ENCODE measurements at places on chromosomes 1 and 21.
A peak's percentile ranks its signal among the peaks of the same experiment; 100 is the strongest.

DNA sequence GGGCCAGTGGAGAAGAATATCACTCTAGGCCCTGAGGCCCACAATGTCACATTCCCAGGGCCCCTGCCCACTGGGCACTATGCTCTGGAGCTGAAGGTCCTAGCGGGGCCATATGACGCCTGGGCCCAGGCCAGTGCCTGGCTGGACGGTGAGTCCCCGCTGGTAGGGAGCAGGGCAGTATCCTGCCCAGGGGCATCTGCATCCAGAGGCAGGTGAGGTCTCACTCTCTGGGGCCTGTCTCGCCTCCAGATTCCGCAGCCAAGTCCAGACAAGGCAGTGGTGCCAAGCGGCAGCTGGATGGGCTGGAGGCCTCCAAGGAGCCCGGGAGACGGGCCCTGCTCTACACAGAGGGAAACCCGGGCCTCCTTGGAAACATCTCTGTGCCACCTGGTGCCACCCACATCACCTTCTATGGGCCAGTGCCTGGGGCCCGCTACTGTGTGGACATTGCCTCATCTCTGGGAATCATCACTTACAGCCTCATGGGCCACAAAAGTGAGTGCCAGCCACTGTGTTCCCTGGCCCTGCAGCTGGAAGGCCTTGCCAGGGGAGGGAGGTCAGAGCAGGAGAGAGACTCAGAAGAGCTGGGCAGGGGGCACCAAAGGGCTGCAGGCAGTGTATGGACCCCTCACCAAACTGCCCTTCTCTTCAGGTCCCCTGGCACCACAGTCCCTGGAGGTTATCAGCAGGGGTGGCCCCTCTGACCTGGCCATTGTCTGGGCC lies 11.1 kb upstream of the PTPN7 start:
- no peak for DNase-seq

DNA sequence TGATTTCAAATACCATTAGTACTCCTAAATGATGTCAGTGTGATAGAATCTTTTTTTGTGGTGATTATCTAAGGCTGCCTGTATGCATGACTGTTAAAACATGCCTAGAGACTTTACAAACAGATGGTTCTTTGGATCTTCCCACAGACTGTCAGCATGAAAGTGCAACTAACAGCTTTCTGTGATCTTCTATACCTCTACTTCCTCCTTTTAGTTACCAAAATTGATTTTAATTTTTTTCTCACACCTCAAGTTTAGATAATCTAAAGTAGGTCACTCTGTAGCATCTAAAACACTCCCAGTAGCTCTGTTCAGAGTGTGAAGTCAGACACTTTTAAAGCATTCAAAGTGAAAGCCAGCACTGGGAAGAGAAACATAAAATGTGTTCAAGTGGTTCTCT lies 534.5 kb downstream of the PTPRC start:
- peak; percentile 67 for DNase-seq

GRCh38 chr21:33261635-33262034 lies 4.5 kb upstream of the IL10RB start:
- DNase-seq: peak; percentile 91

DNA sequence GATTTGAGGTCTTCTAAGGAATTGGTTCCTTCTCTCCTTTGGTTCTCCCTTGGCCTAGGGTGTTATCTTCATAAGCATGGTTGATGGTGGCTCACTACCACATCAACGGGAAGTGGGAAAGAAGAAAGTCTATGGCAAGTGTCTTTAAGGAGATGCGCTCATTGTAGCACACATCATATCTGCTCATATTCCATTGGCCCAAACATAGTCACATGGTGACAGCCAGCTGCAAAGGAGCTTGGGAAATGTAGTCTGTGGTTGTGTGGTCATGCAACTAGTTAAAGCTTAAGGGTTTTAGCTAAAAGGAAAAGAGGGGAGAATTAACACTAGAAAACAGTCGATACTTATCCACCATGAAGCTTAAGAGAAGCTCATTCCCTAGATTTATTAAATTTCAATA lies 11.4 kb upstream of the MRPS6 start:
- no peak for DNase-seq

- no peak for DNase-seq
Measured at GRCh38 chr1:217627431-217627830, 3.5 kb downstream of the GPATCH2 start.

DNA sequence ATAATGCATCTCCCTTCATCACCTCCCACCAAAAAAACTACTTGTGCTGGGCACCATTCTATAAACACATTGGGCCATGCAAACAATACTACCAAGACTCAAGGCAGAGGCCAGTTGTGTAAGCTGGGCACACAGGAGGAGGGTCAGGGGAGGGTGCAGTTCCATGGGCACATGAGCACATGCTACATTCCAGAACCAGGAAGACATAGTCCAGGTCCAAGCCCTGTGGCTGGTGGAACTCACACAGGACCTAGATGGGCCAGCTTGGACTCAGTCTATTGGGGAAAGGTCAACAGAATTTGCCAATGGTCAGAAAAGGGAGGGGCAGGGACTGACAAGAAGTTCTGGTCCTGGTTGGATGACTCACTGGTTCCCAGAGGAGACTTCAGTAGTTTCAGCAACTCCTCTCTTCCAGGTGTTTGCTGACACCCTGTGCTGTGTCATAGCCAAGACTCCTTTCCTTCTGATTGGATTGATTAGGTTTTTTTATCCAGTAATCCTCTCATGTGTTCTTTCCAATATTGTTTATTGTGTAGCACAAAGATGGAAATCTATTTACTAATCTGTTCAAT lies 249.7 kb downstream of the C1orf94 start:
- DNase-seq: no peak

- DNase-seq: no peak
Measured at GRCh38 chr1:46478721-46479485, 10.7 kb upstream of the DMBX1 start.

- DNase-seq: no peak
Measured at GRCh38 chr1:155884031-155884960, 24.9 kb downstream of the SYT11 start.

- DNase-seq: no peak
Measured at GRCh38 chr1:110390692-110391245, at the start of gene SLC16A4. Gene SLC16A4, minus strand, starts transcription at chr1:110391026. Its CDS starts 1,703 bp downstream, at chr1:110389323.

GRCh38 chr1:222127526-222128152 lies 385.8 kb upstream of the DUSP10 start:
- DNase-seq: no peak

GRCh38 chr1:45221716-45222115 lies 15.3 kb upstream of the ZSWIM5 start:
- DNase-seq: no peak

DNA sequence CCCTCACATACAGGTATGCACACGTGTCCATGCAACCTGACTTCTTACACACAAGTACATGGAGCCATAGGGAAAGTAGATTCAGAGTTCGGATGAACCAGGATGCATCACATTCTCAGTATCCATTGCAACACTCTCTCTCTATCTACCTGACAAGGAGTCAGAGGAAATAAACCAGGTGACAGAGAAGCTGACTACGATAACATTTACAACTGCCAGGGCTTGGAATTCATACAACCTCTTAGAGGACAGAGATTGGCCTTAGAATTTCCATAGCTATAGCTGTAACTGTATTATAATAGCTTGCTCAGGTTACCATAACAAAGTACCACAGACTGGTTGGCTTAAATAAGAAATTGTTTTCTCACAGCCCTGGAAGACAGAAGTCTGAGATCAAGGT lies 116.9 kb upstream of the PALMD start:
- DNase-seq: no peak

- DNase-seq: peak; percentile 48
Measured at GRCh38 chr1:73998348-73998959, 199.5 kb downstream of the LRRIQ3 start.

GRCh38 chr1:20685099-20685662 lies 24.0 kb upstream of the DDOST start:
- DNase-seq: peak; percentile 50

- DNase-seq: no peak
Measured at GRCh38 chr1:8113262-8114220, 87.4 kb upstream of the ERRFI1 start.

GRCh38 chr21:17921579-17922530 lies 102.7 kb upstream of the C21orf91 start:
- DNase-seq: no peak

GRCh38 chr1:229368347-229368746 lies 25.5 kb upstream of the CCSAP start:
- DNase-seq: no peak

DNA sequence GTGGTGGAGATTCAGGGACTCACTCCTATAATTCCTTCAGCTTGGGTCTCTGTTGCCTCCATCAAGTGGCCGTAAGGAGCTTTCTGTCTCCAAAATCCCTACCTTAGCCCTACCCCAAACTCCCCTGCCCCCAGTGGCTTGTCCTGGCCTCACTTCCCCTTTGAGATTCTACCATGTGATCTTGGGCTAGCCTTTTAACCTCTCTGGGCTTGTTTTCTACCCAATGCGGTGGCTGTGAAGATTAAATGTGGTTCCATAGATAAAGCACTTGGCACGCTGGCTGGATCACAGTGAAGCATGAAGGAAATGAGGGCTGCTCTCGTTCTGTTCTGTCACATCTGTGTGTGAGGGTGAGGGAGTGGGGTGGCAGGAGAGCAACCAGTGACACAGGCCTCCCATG lies 43.6 kb downstream of the FAAH start:
- DNase-seq: peak; percentile 86

GRCh38 chr1:21641967-21642739 lies 27.0 kb downstream of the RAP1GAP start:
- DNase-seq: no peak

DNA sequence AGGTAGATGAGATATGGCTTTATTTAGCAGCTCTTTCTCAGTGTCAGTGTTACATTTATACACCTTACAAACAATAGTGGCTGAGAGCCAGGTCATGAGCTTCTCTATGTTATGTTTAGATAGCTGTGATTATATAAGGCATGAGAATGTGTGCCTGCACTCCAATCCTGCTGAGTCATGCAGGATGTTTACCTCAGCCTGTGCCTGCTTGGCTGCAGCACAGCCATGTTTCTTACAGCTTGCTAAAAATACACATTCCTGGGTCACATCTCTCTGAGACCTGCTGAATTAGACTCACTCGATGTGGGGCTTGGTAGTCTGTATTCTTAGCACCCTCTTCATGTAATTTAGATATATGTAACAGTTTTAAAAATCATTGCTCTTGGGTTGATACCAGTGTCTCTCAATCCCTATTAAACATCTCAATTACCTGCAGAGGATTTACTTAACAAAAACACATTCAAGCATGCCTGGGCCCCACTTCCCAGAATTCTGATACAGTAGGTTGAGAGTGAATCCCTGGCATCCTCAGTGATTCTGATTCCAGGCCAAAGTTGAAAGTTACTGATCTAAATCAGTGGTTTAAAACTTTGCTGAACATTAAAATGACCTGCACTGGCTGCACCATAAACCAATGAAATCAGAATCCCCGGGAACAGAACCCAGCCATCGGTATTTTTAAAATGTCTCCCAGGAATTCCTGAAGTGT lies 107.5 kb downstream of the GDAP2 start:
- peak; percentile 4 for DNase-seq

DNA sequence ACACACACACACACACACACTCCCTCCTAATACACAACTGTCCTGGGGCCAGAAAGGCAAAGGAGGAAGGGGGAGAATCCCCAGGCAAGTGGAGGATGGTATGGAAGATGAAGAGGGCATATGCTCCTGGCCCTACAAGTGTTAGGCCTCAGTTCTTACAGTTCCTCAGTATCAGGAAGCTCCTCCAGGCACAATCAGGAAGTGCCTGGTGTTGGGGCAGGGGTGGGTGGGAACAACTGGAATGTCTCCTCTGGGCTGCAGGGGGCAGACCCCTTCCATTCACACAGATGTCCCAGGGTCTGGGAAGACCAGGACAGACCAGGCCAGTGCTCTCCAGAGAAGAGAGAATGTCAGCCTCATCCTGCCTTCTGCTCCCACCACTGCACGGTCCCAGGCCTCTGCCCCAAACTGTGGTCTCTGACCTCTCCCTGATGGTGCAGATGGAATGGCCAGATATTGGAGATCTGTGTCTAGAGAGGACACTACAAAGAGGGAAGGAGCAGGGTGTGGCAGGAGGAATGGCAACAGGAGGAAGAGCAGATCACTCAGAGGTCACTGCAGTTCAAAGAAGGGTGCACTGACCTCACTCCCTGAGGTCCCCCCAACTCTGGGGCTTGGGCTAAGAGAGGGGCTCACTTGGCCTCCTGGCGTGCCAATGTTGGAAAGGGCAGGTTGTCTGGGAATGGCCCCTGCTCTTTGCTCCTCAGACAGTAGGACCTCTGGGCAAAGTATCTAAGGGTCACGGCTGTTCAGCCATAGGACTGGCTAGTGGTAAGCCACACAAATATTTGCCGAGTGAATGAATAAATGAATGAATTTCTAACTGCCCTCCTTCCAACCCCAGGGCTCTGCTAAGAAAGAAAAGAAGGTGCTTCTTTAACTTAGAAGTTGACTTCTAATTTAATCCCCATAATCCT lies 2.5 kb upstream of the DENND2D start:
- peak; percentile 60 for DNase-seq

- DNase-seq: no peak
Measured at GRCh38 chr1:24193046-24193445, 6.0 kb upstream of the IFNLR1 start.

DNA sequence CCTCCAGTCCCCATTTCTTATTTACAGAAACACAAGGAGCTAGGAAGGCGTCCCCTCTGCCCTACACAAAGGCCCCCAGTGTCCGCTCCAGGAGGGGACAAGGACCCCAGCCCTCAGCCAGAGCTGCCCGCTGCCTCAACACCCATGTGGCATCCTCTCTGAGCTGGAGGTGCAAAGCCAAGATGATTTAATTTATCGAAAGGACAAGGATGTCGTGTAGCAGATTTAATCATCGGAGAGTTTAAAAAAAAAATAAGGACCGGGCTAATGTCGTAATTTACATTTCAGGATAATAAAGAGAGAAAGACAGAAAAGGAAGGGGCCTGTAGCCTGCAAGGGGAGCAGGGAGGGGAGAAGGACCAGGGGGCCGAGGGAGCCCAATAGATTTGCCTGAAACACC lies 68.3 kb upstream of the CASZ1 start:
- no peak for DNase-seq

- no peak for DNase-seq
Measured at GRCh38 chr21:45261093-45261492, 26.6 kb downstream of the POFUT2 start.

DNA sequence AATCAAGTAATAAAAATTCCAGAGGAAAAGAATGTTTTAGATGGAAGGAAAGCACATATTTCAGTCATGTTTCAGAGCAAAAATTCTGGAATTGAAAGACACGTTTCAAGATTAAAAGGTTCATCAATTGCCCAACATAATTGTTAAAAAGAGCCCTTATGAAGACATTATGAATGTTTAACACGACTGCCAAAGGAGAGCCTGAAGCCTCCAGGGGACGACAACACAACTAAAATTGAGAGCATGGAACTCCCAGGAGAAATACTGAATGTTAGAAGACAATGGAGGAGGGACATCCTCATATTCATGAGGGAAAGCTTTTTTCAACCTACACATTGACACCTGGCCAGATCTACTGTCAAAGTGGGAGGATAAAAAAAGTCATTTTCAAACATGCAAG lies 16.0 kb downstream of the OR2T11 start:
- DNase-seq: no peak

Data from KBM-7 (cell line).